ENCODE measurements at places on chromosomes 16 and 17. TPM values are rescaled to one million over a fixed set of nuclear protein-coding genes. Genes with fewer than 3 reads are reported as not detected.

DNA sequence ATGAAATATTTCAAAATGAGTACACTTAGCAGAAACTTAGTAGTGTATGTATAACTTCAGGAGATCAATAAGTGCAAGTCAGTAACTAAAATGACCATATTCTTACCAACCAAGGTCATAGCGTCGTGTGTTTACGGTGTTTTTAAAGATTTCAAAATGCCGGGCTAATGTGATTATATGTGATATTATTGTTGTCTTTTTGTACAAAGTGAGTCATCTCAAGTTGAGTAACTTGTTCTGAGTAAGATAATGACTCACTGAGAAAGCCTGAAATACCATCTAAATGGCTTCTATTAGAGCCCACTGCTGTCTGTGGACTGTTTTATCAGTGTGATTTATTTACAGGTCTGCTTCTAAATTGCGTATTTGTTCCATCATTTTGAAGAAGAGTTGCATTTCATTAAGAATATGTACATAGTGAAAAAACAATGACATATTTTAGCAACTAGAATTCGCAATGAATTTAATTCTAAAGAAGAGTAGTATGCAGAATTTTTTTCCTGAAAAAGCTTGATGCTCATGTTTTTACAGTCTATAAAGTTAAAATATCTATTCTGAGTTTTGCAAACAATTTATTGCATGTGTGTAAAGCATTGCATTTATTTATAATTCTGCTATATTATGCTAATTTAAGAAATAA lies 12.7 kb downstream of the KRT12 start:
- no peaks in the 10 kb centered on the region for H3K36me3 ChIP-seq
- H3K27ac ChIP-seq, result peak overlapping the region; percentile 48
- DNase-seq, result no peak
- no peaks in the 10 kb centered on the region for H3K27me3 ChIP-seq
- peaks cover 31% of the 10 kb centered on the region for H3K4me1 ChIP-seq
- H3K4me3 ChIP-seq, result peak overlapping the region; percentile 21

DNA sequence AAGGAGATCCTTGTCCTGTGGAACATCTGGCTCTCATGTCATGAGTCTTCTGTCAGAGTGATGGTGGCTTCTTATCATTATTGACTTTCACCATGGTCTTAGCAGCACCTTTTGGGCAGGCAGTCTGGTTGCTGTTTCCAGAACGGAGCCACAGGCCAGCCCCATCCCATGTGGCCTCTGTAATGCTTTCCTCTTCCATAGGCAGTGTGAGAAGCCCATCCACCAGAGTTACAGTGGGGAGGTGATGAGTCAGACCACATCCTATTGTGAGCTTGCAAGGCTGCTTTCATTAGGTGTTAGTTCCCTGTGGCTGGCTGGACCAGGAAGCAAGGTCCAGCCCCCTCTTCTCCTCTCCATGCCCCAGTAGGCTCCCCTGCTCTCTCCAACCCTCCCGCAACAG lies 30.8 kb upstream of the SPACA3 start:
- H3K27me3 ChIP-seq, result peaks cover 14% of the 10 kb centered on the region
- H3K27ac ChIP-seq, result no peak overlapping the region
- no peaks in the 10 kb centered on the region for H3K36me3 ChIP-seq
- DNase-seq, result no peak
- peaks cover 13% of the 10 kb centered on the region for H3K4me1 ChIP-seq

DNA sequence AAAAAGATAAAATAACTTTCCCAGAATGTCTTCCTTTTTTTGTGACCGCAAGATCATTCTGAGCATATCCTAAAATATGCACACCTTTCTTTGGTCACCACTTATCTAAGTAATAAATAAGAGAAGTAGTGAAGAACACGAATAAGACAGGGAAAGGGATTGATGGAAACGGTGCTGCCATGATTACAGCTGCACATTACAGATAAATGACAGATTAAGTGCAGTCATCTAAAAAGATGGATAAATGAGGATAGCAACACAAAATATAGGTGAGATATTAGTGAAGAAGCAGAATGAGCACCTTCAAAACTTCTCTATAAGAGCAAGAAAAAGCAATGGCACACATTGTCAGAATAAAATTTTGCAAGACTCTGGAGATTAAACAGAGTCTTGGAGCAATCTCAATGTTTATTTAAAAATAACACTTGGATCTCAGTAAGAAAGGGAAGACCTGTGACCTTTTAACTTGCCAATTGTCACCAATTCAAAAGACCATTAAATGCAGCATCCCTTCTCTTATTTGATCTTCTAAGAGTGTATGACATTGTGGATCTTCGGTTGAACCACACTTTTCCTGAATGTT lies 567.1 kb downstream of the KCNJ2 start:
- no peak overlapping the region for H3K4me3 ChIP-seq
- no peak for DNase-seq

- H3K27ac ChIP-seq, result peak overlapping the region; percentile 63
- peaks cover 19% of the 10 kb centered on the region for H3K36me3 ChIP-seq
- no peaks in the 10 kb centered on the region for H3K27me3 ChIP-seq
- H3K4me1 ChIP-seq, result no peaks in the 10 kb centered on the region
Observed at GRCh38 chr16:87404764-87405625, 12.9 kb downstream of the MAP1LC3B start.

DNA sequence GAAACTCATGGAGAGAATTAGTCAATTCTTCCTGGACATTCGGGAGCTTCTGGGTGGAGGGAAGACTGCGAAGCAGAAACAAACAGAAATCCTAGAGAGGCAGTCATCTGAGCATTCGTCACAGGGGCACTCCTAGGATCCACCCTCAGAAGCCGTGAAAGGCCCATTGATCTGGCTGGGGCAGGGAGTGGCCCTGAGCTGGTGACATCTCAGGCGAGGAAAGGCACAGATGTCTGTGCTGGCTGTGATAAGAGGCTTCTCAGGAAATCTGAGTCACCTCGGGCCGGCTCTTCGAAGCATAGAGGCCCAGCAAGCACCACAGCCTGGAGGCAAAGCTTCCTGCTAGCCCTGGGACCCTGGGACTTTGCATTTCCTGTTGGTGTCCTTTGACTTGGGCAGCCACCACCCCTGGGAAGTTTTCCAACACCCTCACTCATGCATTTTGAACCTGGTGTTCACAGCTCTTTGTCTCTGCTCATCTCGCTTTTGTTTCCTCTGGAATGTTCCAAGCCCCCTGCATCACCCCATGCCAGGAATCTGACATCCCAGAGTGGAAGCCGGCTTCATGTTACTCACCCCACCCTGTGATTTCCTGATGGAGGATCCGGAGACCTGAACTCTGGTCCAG lies 23.3 kb upstream of the CDRT4 start:
- H3K4me1 ChIP-seq, result peaks cover 18% of the 10 kb centered on the region
- no peak overlapping the region for H3K4me3 ChIP-seq

DNA sequence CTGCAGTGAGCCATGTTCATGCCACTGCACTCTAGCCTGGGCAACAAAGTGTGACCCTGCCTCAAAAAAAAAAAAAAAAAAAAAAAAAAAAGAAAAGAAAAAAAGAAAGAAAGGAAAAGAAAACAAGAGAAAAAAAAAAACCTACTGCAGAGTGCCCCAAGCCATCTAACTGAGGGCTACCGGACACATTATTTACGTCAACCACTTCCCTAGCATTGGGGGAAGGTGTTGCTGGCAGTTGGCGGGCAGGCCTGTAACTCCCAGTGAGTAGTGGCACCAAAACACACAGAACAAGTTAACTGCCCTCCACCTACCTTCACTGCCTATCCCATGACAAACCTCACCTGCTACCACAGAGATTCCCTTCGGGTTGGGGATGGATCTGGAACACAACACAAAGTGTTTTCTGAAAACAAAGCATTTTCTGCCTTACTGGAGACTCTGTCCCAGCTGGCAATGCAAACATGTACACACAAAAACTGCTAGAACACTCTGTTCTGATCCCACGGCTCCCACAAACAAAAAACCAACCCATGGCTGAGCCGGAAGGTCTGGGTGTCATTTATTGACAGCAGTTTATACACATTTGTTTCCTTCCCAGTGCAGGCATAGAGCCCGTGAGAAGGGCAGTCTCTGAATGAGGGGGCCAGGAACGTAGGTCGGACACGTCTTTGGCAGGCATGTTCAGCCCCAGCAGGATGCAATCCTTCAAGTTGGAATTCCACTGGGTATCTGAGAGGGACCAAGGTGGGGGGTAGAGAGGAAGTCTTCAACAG lies 11.0 kb downstream of the PHB1 start:
- DNase-seq, result no peak
- H3K4me3 ChIP-seq, result no peak overlapping the region
- peaks cover 27% of the 10 kb centered on the region for H3K36me3 ChIP-seq

The SLC47A2 gene
- not detected for total RNA-seq

- H3K27me3 ChIP-seq, result peaks cover 20% of the 10 kb centered on the region
- H3K36me3 ChIP-seq, result no peaks in the 10 kb centered on the region
- H3K4me1 ChIP-seq, result peaks cover 20% of the 10 kb centered on the region
- H3K4me3 ChIP-seq, result no peak overlapping the region
- H3K27ac ChIP-seq, result peak overlapping the region; percentile 61
Observed at GRCh38 chr16:79656553-79657115, 56.1 kb upstream of the MAF start.

The OR1A1 gene
- not detected for total RNA-seq

The ERN1 gene
- total RNA-seq, result 13.9 TPM
